DMS53 (cell line): ENCODE measurements at places on chromosomes 3 and 15.

DNA sequence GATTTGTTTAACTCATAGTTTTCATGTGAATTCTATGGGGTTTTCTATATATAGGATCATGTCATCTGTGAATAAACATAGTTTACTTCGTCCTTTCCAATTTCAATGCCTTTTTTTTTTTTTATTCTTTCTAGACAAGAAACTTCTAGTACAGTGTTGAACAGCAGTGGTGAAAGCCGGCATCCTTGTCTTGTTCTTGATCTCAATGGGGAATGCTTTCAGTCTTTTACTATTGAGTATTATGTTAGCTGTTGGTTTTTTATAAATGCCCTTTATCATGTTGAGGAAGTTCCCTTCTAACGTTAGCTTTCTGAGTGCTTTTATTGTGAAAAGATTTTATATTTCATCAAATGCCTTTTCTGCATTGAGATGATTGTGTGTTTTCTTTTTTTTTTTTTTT, 69.0 kb downstream of the SLMAP start:
- no peak for DNase-seq

GRCh38 chr15:101528917-101529299, 39.4 kb upstream of the PCSK6 start:
- DNase-seq = peak; percentile 71

DNA sequence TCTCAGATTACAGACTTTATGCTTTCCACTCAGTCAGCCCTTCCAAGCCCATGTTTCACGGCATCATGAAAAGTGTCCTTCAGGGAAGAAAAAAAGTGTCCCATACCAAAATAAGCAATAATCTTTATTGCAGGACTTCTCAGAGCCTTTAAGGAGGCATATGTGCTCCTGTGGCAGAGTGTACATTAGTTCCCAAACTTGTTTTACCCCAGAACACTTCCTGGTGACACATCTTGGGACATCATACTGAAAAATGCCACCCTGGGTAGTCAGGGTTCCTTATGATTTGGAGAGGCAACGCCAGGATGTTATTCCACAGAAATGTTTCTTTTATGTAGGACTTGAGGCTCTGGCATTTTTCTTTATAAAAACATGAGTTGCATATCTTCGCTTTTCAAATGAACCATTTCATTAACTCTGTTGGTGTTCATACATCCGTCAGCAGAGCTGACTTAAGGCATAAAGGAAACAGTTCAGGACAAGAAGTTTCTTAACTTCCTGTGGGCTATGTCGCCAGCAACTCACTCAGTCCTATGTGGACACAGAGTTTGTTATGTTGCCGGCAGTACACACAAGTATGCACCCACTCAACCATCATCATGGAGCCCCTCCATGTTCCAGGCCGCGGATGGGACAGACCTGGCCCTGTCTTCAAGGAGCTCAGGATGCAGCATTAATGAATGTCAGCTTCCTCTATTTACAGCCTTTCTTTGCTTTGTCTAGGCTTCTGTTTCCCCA, 63.8 kb downstream of the CASR start:
- no peak for DNase-seq

GRCh38 chr3:119891944-119892721, 110.2 kb downstream of the NR1I2 start:
- peak; percentile 77 for DNase-seq

- DNase-seq = no peak
Observed at GRCh38 chr3:152172460-152172859, 96.3 kb upstream of the MBNL1 start.

DNA sequence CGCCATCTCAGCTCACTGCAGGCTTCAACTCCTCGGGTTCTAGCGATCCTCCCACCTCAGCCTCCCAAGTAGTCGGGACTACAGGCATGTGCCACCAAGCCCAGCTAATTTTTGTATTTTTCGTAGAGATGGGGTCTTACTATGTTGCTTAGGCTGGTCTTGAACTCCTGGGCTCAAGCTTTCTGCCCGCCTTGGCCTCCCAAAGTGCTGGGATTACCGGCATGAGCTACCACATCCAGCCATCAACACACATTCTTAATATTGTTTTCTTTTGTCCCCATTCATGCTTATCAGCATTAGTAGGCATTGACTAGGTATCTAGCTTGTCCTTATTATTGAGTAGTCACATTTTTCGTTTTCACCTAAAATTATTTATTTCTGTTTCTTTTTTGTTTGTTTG, 168.3 kb downstream of the GHSR start:
- no peak for DNase-seq

- no peak for DNase-seq
Observed at GRCh38 chr3:102307442-102307841, 127.4 kb upstream of the ZPLD1 start.

DNA sequence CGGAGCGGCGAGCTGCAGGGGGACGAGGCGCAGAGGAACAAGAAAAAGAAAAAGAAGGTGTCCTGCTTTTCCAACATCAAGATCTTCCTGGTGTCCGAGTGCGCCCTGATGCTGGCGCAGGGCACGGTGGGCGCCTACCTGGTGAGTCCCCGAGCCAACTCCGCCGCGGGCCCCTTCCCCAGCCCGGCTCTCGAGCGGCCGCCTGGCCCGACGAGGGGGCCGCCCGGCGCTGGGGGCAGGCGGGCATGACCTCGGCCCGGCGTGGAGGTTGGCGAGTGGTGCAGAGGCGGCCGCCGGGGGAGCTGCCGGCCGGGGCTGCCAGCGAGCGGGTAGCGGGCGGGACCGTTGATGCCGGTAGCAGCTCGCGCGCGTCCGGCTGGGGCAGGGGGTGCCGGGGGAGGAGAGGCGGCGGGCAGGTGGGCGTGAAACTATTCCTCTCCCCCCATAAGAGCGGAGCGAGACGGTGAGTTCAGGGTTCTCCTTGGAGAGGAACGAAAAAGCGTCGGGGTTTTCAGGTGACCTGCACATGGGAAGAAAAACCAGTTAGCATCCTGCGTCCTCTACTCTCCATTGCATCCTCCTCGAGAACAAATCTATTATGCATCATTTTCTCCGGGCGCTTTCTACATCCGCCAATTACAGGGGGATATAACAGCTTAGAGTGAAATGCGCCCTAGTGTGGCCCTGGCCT, 585 bp downstream of the SLCO3A1 start:
- DNase-seq = peak; percentile 65

DNA sequence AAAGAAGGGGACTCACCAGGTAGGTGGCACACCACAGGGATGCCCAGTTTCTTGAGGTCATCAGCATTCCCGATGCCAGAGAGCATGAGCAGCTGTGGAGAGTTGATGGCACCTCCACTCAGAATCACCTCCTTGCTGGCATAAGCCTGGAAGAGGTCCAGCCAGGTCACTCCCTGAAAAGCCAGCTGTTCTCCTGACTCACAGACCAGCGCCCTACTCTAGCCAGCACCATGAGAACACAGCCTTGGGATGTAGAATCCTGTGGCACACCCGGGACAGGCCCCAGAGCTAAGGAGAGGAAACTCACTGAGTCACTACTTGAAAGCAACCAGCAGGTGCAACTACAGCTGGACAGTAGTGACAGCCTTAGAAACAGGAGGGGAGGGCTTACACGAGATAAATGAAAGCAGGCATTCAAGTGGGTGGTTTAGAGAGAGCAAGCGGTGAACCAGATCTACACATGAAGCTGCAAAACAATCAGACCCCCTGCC, 24.5 kb downstream of the CHDH start:
- peak; percentile 86 for DNase-seq

DNA sequence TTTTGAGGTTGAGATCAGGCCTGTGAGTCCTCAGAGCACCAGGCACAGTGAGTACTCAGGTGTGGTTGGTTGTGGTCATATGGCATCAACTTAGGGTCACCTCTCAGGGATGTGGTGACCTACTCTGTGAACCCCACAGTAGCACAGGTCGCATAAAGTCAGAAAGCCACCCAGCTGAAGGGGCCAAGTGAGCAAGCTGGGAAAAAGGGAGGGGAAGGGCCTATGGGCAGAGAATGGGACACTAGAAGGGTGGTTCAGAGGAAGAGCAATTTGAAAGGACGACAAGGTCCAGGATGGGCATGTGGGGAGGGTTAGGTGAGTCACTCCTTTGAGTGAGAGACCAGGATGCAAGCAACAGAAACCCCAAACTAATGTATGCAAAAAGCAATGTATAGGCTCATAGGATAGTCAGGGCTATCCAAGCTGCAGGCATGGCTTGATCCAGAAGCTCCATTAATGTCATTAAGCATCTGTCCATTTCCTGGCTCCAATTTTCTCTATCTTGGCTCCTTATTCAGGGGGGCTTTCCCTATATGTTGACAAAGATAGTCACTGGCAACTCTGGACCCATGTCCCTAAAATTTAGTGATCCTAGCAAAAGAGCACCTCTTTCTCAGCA, 33.5 kb downstream of the HMCES start:
- peak; percentile 14 for DNase-seq

DNA sequence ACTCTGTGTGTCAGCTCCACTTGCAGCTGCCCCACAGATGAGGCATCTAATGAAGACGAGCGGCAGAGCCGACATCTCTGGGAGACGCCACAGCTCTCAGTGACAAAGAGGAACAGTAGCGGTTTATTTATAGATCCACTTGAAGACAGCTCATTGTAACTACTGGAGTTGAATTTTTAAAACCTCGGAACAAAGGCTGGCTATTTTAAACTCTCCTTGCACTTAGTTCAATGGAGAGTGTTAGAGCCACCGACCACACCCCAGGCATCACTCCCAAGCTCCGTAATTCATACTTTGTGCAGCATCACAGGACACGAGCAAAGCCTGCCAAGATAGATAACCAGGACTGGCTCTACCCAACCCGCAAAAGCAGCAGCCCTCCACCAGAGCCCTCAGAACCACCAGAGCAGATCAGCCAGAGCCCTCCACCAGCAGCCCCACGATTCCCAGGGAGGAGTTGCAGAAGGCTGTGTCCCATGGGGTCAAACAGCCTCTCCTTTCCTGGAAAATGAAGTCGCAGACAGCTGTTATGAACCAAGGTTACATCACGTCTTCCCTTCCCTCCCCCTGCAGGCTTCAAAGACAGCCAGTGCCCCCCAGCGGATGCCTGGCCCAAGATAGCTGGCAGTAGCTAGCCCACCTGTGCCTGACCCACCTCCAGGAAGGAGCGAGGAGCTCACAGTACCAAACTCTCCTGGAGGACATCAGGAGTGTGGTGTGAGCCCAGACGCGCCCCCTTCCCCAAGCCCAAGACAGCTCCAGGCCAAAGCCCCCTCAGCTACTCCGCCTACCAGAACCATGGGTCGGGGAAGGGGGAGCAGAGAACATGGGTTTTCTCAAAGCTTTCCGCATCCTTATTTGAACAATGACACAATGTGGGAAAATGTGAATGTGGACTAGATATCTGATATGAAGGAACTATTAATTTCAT, 45.7 kb downstream of the POC1A start:
- no peak for DNase-seq

DNA sequence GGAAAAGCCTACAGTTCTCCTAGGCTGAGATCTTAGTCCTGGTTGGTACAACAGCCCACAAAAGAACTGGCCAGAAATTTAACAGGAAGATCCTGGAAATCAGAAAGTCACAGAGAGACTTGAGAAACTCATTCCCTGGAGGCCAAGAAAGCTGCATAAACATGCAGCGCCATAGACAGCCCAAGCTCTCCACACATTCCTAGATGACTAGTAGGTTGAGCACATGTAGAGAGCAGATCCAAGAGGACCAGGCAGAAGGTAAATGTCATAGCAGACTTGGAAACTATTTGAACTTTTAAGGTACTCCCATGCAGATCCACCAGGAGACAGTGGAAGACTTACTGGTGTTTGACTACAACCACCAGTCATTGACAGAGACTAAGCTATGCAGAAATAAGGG, 18.4 kb downstream of the KBTBD12 start:
- no peak for DNase-seq

- DNase-seq = peak; percentile 41
Observed at GRCh38 chr15:77584201-77584600, 48.5 kb downstream of the LINGO1 start.

DNA sequence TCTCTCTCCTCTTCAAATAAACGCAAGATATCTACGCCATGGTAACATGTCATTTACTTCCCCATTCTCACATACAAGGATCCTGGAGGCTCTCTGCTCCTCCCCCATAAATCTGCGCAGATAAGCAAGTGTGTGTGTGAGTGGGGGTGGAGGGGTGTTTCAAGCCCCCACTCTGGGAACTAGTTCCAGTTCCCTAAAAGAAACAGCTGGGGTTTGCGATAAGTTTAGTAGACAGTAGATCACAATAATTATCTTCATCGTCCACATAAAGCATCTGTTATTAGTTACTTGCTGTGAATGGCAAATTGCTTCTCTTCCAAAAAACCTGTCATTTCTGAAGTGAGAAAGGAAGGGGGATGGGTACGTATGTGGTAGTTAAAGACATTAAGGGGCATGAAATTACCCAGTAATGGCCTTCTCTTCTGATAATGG, 79.8 kb downstream of the RBPMS2 start:
- no peak for DNase-seq

- DNase-seq = no peak
Observed at GRCh38 chr3:11349446-11349845, 77.2 kb downstream of the ATG7 start.

DNA sequence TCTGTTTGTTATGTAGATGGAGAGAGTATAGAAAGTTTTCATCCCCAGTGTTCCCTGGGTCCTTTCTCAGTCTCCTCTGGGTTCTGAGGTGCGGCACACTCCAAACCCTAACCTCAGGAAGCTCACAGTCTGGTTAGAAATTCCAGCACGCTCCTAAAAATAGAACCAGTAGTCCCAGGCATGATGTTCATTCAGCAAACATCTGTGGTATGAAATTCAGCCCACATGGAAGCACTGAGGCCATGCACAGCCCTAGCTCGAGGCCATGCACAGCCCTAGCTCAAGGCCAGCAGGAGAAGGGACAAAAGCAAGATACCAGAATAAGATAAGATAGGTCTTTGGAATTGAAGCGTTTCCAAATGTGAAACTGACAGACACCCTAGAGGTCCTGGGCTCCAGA, 82.3 kb upstream of the OXTR start:
- DNase-seq = no peak

DNA sequence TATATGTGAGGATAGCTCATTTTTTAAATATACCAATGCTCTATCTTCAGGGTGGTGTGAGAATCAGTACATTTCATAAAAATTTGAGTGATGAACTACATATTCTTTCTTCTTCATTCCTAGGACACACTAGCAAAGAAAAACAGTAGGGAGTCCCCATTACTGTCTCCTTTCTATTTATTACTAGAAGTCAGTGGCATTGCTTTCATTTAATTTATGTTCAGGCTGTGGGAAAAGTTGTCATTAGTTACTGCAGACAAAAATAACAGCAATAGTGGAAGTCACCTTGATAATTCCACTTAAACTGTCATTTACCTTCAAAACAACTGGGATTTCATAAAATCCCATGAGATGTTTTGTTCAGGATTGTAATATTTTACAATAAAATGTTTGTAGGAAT, 446.4 kb downstream of the GBE1 start:
- DNase-seq = no peak

- no peak for DNase-seq
Observed at GRCh38 chr3:29144807-29145206, 136.1 kb upstream of the RBMS3 start.

GRCh38 chr3:64936556-64936955, 248.8 kb upstream of the ADAMTS9 start:
- no peak for DNase-seq

DNA sequence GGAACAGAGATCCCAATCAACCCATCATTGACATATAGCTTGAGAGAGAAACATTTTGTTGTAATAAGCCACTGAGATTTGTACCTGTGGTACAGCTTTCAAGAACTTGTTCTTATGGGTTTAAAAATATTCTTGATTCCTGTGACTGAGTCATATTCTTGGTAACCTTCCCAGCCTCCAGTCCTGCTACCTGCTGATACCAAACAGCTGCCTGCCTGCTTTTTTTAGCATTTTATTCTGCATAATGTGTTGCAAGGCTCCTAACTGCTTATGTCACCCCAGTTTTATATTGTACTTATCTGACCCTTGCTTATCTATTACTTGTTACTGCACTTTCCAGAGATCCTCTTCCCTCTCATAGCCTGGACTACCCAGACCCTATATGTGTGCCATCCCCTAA, 349.3 kb upstream of the SOX2 start:
- DNase-seq = no peak

GRCh38 chr3:121730940-121731687, 18.4 kb downstream of the GOLGB1 start:
- DNase-seq = no peak
